ENCODE measurements at places on chromosomes 16 and 17. TPM values are rescaled to one million over a fixed set of nuclear protein-coding genes. Genes with fewer than 3 reads are reported as not detected.

TBC1D3C gene
- 1.5 TPM for polyA plus RNA-seq

TMIGD1 gene
- polyA plus RNA-seq: not detected

ITGAL gene
- 1.2 TPM for polyA plus RNA-seq

MT2A gene
- polyA plus RNA-seq: 558 TPM

KRTAP2-1 gene
- polyA plus RNA-seq: not detected

MLLT6 gene
- 96.0 TPM for polyA plus RNA-seq

C16orf54 gene
- 0.37 TPM for polyA plus RNA-seq

PRAC2 gene
- not detected for polyA plus RNA-seq

IKZF3 gene
- polyA plus RNA-seq: 0.29 TPM

CA7 gene
- 0.05 TPM for polyA plus RNA-seq
